NCI-H1417 treated with DMSO at 0.1 percent for 48 hours (cell line): ENCODE measurements at places on chromosomes 16 and 17.

GRCh38 chr17:48544349-48545021 is 424 bp downstream of the HOXB2 start:
- DNase-seq = no peak

- no peak for DNase-seq
Observed at GRCh38 chr17:61656721-61657217, 65.8 kb upstream of the NACA2 start.

GRCh38 chr17:70353408-70354092 is 184.2 kb downstream of the KCNJ2 start:
- peak; percentile 48 for DNase-seq

DNA sequence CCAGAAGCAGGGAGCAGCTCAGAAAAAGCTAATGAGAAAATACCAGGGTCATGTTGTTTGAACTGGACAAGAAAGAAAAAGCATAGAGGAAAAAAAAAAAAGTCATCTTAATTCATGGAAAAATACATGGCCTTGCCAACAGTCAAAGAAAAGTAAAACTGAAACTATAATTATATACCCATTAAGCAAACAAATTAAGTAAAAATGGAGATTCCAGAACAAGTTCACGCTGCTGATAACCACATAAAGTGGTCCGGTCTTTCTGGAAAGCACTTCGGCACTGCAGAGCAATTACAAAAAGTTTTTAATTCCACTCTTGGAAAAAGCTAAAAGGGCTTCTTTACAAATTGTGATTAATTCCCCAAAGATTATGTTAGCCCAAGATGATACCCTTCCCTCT is 12.4 kb upstream of the P2RX5 start:
- DNase-seq = no peak

GRCh38 chr16:24980077-24980793 is 34.9 kb downstream of the ARHGAP17 start:
- no peak for DNase-seq

GRCh38 chr17:8820311-8821010 is 21.3 kb upstream of the MFSD6L start:
- DNase-seq = no peak

DNA sequence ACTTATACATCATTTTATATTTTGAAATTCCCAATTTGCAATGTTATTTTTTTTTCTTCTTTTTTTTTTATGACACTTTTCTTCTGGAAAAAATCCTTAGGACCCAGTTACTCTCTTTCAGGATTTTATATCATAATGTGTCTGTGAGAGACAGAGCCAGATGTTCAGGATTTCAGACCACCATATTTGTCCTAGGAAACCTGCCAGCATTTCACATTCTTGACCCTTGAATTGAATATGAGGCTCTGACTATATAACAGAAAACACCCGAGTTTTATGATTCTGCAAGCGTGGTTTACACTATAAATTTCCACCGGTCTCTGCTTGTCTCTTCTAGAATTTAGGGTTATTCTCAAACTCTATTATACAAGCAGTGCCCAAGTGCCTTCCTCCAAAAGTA is 621.0 kb downstream of the WWOX start:
- DNase-seq = no peak

DNA sequence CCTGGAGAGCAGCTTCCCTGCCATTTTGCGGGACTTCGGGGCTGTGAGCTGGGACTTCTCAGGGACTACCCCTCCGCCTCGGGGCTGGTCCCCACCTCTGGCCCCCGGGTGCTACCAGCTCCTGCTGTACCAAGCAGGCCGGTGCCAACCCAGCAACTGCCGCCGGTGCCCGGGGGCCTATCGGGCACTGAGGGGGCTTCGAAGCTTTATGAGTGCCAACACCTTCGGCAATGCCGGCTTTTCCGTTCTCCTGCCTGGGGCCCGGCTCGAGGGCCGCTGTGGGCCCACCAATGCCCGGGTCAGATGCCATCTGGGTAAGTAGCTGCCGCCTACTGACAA is 1.3 kb downstream of the ASPHD1 start:
- DNase-seq = no peak

- no peak for DNase-seq
Observed at GRCh38 chr16:51392521-51393187, 241.6 kb upstream of the SALL1 start.

DNA sequence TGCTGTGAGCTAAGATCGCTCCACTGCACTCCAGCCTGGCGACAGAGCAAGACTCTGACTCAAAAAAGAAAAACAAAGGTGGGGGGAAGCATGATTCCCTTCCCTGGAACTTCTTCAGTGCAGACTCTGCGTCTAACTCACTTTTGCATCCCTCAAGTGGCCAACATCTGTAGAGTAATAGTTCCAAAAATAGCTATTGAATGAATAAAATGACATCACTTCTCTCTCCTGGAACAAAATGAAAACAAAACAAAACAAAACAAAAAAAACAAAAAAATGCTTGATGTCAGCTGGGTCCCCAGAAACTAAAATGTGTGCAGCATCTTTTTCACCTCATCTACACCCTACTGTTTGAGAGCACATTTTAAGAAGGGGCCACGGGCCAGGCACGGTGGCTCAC is 197.7 kb upstream of the NOG start:
- no peak for DNase-seq

GRCh38 chr17:21250854-21251253 is 2.4 kb downstream of the NATD1 start:
- DNase-seq = no peak

GRCh38 chr17:46929413-46929812 is 6.5 kb downstream of the GOSR2 start:
- DNase-seq = no peak

DNA sequence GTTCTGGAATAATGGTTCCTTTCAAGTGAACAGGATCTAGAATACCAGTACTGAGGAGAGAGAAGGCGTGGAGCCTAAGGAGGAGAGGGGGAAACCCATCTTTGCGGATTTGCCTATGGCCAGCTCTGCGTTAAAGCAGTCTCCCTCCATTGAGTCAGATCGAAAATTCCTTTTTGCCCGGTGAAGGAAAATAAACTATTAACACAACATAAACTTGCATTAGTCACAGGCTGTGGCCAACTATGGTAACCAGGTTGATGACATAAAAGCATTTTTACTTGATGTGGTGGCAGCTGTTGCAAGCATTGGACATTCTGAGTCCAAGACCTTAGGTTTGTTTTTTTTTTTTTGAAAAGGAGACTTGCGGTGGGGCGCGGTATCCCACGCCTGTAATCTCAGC is 8.9 kb downstream of the LDAF1 start:
- DNase-seq = no peak

GRCh38 chr17:80432350-80432955 is 17.5 kb downstream of the ENDOV start:
- DNase-seq = no peak

GRCh38 chr16:78742501-78743283 is 643.2 kb downstream of the WWOX start:
- no peak for DNase-seq
